ENCODE measurements at places on chromosomes 16 and 17.

- no peak for DNase-seq
Measured at GRCh38 chr17:77235370-77235941, 94.7 kb downstream of the SEC14L1 start.

- DNase-seq, result no peak
Measured at GRCh38 chr16:21565861-21566669, 33.3 kb upstream of the METTL9 start.

GRCh38 chr16:71600822-71601221 is 23.9 kb upstream of the TAT start:
- no peak for DNase-seq

GRCh38 chr16:31333686-31334649 is 21.0 kb upstream of the ITGAX start:
- DNase-seq, result no peak

- no peak for DNase-seq
Measured at GRCh38 chr17:19787733-19788357, 39.7 kb upstream of the ALDH3A1 start.

Measured in activated B cell treated with CpG ODN at 0.5 μM for 24 hours (primary cell).